ENCODE measurements at places on chromosomes 4 and X.
A peak's percentile ranks its signal among the peaks of the same experiment; 100 is the strongest.

DNA sequence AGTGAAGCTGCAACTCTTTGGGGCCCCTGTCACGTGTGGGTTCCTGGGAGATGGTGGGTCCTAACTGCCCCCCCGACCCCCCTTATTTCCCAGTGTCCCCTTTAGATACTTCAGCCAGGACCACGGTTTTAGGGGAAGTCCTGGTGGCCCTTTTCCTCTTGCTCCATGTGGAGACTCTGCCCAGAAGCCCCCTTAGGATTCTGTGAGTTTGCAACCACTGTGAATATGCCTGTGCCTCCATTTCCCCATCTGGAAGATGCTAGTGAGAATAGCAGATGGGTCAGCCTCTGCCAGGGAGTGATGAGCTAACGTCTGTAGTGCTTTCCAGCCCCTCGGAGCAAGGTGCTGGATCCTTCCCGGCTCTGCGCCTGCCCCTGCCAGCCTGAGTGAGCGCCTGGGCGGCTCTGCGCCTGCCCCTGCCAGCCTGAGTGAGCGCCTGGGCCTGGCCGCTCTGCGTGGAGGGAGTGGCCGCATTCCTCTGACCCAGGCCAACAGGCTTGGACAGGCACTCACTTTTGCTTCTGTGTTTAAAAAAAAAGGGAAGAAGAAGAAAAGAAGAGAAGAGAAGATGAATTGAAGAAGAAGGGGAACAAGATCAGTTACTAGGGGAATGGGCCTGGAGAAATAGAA lies 6.7 kb upstream of the CITED1 start:
- no peak for DNase-seq

DNA sequence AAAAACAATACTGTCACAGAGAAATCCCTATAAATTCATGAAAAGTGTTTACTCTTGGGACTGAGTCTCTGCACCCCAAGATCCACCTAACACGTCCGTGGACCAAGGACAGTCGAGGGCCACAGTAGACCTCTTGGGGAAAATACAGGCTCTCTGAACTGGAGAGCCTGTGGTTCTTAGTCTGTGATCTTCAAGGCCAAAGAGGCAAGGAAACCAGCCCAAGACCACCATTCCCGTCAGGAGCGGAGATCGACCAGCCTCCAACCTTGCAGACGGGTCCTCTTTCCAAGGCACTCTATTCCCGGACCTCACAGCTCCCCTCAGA lies 1.6 kb upstream of the APBB2 start:
- DNase-seq = no peak

DNA sequence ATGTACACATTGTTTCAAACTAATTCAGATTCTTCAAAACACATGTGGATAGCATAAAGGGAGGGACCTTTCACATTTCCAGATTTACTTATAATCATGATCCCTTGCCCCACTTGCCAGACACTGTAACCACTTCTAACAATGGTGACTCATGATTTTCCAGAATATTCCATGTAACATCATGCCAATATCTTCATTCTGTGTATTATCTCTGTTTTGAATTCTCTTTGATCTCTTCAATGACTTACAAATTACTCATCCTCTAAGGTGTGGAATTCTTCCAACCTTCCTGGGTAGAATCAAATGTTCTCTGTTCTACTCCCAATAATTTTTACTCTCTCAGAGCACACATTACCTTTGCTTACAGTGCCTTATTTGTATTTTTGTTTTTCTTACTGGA lies 517.1 kb downstream of the PCDH7 start:
- peak; percentile 19 for DNase-seq

- no peak for DNase-seq
These were observed 8.6 kb downstream of the LCORL start for GRCh38 chr4:18012807-18013462.

DNA sequence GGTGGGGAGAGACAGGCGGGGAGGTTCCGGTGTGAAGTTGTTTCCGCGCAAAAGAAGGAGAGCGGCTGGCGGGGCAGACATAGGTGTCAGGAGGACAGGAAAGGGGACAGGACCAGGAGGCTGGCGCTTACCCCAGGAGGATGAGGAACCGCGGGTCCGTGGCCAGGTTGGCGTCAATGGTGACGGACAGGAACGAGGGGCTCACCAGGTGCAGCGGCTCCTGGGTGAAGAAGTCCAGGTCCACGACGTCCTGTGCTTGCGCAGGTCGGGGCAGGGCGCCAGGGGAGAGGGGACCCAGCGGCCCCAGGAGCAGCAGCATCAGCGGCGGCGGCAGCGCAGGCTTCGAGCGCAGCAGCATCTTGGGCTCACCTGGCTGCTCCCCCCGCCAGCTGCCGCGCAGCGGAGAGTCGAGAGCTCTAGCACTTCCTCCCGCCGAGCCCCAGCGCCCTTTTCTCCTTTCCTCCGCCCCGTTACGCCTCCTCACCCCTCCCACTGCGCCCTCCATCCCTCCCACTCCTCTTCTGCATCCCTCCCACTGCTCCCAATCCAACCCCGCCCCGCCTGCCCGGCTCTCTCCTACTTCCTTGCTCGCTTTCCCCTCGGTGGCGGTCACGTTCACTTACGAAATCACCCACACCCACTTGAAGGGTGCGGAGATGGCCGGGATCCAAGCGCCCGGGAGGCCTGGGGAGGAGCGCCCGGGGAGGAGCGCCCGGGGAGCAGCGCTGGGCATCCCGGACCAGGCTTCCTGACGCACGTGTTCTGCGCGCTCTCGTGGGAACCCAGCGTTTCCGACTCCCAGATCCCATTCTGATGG lies at the start of gene HPSE:
Gene HPSE, minus strand, starts transcription at position 424 of the 817 bp plus-strand sequence. Its CDS starts 66 bp downstream, at position 358.
- peak; percentile 54 for DNase-seq

GRCh38 chr4:7398104-7398423 lies 36.7 kb downstream of the PSAPL1 start:
- DNase-seq = peak; percentile 79

GRCh38 chr4:109648997-109649575 lies 54.2 kb downstream of the CASP6 start:
- DNase-seq = no peak

GRCh38 chr4:8410641-8411271 lies 29.8 kb downstream of the ACOX3 start:
- peak; percentile 65 for DNase-seq

- peak; percentile 12 for DNase-seq
These were observed 326.8 kb downstream of the INPP4B start for GRCh38 chr4:142519342-142519741.

GRCh38 chr4:44629280-44629866 lies 22.1 kb downstream of the YIPF7 start:
- peak; percentile 38 for DNase-seq

DNA sequence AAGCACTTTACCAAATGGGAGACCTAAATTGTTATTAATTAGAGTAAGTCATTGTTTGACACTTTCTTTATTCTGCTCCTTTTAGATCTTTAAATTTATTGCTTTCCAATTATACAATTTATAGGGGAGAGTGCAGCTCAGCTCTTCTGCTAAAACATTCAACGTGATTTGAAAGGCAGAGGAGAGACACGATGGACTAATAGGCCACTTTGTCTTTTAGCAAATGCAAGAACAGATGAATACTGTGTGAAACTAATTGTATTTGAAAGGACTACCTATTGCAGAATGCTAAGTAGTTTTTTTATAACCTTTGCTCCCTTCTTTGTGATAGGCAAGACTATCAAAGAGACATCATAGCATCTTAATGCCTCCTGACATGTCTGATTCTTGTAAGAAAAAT lies 320.4 kb upstream of the KLF3 start:
- DNase-seq = no peak

GRCh38 chr4:3736806-3737205 lies 29.4 kb upstream of the ADRA2C start:
- DNase-seq = no peak

GRCh38 chr4:180028682-180029081 lies 2214.5 kb upstream of the TENM3 start:
- peak; percentile 56 for DNase-seq

DNA sequence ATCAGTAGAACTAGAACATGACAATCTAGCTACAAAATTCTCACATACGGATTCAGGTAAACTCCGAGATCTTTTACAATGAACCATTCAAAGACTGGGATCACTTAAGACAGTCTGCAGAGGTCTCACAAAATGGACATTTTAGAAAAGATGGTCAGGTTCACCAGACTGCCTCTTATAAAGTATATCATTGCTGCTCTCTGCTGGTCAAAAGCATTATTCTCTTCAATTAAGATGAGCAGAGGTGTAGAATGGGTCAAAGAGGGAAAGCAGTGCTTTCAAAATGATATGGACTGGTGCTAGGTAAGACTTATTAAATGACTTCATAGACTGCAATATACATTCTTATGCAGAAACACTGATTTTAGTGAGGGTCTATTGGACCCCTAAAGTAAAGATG lies 434.7 kb downstream of the PACRGL start:
- DNase-seq = peak; percentile 5

GRCh38 chr4:81397635-81398034 lies 74.1 kb downstream of the RASGEF1B start:
- DNase-seq = no peak

All from fibroblast of skin of abdomen (primary cell).